T-helper 2 cell treated with Interferon-gamma antibody and Interleukin-4, amounts not matched to agents 5 μg/mL and 100 μg/mL, for 36 hours (primary cell): ENCODE measurements at places on chromosomes 11 and 22.

- no peak for DNase-seq
Observed at GRCh38 chr11:102771351-102771750, 9.1 kb downstream of the MMP10 start.

DNA sequence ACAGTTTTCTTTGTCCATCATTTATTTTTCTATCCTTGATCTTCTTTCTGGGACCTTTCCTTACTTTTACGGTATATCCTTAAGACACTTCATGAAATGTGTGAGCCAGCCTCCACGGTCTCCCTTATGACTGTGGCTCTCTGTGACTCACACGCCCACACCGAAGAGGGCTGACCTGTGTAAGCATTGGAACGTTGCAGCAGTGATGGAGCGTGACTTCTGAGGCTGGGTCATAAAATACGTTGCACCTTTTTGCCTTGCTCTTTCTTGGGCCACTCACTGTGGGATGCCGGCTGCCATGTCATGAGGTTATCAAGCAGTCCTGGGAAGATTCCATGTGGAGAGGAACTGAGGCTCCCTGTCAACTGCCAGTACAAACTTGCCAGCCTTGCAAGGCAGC, 96.3 kb upstream of the RAB1B start:
- peak; percentile 10 for DNase-seq

GRCh38 chr22:23080613-23081290, 10.4 kb downstream of the GNAZ start:
- no peak for DNase-seq

GRCh38 chr11:17296852-17297559, 20.5 kb downstream of the NUCB2 start:
- DNase-seq = no peak

GRCh38 chr11:535210-535518, 212 bp downstream of the HRAS start:
- no peak for DNase-seq

DNA sequence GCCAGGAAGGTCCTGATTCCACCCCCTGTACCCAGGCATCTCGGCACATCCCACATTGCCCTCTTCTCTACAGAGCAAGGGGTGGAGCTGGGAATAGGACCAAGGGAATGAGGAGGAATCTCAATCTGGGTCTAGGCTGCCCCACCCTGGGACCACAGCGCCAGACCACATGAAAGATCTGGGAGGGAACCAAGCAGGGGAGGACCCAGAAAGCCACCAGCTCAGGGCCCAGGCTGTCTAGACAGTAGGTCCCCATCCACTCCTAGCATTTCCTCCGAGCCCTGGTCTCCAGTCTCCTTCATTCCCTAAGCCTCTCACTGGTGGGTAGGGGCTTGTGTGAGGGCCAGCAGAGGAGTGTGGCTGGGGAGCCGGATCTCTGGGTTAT, 11.6 kb downstream of the PHLDB1 start:
- no peak for DNase-seq

DNA sequence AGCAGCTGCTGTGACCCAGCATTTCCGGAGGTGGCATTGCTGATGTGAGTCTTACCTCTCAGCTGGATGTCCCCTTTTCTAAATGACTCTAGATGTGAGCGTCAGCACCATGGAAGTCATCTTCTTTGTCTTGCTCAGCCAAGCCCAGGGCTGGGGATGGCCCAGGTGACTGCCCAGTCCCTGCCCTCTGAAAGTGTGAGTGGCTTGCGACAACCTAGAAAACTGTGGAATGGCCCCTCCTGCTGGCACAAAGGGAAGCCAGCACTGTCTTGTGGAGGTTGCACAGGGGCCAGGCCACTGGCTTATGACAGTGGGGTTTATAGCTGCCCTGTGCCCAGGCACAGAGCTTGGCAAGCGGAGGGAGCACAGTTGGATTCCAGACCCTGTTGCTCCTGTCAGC, 6.2 kb downstream of the TUB start:
- DNase-seq = no peak

- no peak for DNase-seq
Observed at GRCh38 chr11:64278576-64279190, 5.8 kb downstream of the BAD start.

GRCh38 chr11:1054143-1055108, 17.9 kb upstream of the MUC6 start:
- no peak for DNase-seq

DNA sequence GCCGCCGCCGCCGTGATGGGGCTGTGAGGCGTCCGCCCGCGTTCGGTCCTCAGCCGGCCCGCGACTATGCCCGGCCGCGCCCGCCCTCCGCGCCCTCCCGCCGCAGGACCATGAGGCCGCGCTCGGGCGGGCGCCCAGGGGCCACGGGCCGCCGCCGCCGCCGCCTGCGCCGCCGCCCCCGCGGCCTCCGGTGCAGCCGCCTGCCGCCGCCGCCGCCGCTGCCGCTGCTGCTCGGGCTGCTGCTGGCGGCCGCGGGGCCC, 215 bp downstream of the ZNRF3 start:
- no peak for DNase-seq
